ENCODE measurements at places on chromosomes 11 and 22. TPM values are rescaled to one million over a fixed set of nuclear protein-coding genes. Genes with fewer than 3 reads are reported as not detected.

- no peak for DNase-seq
Observed at GRCh38 chr22:29208502-29208862, 2.8 kb downstream of the EMID1 start.

GRCh38 chr11:56340289-56340688, 5.5 kb upstream of the OR8K1 start:
- no peak for DNase-seq

- no peak for DNase-seq
Observed at GRCh38 chr22:22196018-22196533, 48.5 kb upstream of the VPREB1 start.

GRCh38 chr11:35235936-35236666, 97.1 kb downstream of the CD44 start:
- no peak for DNase-seq

DNA sequence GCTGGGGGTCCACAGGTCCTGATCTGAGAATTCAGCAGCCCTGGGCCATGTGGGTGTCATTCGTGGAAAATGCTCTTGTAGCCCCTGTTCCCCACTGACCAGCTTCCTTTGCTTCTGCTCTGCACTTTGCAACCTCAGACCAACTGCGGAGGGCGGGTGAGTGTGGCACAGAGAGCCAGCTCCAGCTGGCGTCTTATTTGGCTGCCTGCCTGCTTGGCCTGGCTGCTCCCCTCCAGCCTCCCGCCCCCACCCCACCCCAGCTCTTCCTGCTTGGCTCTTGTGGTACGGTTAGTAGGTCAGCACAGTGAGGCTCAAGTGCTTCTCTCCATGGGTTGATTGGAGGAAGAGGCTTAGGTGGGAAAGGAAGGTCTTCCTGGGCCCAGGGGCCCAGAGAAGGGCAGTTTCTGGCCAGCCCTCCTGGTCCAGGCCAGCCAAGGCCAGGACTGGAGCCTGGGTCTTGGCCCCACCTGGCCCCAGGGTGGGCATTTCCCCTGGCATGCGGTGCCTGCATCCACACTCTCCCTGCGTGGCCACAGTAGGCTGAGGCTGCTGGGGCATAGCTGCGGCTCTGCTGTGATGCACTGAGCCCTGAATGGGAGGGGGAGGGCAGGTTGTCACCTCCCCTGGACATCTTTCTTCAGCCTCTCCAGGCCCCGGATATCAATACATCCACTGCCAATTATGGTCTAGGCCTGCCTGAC, 26.5 kb downstream of the MYO7A start:
- DNase-seq = no peak

DNA sequence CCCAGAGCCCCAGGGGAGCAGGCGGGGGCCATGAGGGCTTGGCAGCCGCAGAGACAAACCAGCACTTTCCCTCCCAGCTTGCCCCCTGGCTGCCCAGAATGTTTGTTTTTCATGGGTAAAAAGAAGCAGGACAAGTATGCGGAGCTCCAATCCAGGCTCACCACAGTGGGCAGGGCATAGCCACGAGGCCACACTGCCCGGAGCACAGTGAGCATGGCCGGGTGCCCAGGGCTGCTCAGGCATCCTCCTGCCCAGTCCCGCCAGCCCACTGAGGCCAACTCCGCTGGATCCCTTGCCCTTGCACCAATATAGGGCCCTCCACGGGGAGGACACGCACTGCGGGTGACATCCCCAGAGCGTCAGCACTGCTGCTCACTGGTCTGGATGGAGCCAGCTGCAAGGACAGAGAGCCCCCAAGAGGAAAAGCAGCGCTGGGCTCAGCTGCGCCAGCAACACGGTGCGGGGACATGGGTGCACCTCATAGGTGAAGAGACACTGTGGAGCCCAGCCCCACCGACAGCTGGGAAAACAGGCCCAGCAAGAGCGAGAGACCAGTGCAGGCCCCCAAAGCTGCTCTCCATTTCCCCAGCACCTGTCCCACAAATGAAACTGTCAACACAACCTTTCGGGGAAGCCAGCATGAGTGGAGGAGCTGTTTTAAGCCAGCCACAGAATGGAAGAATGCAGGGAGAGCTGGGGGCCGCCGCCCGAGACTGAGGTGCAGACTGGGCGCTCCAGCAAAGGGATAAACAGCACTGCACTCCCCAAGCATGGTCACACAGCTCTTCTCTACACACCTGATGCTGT, 24.8 kb downstream of the ARVCF start:
- DNase-seq = no peak

GRCh38 chr22:24315367-24315966, 44.8 kb downstream of the SPECC1L start:
- DNase-seq = no peak

DNA sequence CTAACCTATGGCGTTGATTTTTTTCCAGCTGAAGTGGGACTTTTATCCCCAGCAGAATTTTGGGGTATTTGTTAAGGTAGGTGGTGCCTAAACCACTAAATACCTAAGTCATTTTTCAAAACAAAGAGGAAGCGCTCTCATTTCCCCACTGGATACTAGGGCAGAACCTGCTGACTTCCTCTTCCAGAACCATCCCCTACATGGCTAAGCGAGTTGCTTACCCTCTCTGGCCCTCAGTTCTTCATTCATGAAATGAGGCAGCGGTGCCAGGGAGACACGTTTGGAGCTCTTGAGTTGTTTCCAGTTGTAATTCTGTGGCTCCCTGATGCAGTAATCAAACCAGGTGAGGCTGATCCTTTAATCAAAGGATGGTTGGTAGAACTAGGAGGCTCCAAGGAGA, 10.0 kb upstream of the MTMR3 start:
- DNase-seq = no peak

- DNase-seq = no peak
Observed at GRCh38 chr22:36682811-36683210, 20.7 kb downstream of the CACNG2 start.

GRCh38 chr11:133892584-133893380, 47.5 kb upstream of the SPATA19 start:
- no peak for DNase-seq

DNA sequence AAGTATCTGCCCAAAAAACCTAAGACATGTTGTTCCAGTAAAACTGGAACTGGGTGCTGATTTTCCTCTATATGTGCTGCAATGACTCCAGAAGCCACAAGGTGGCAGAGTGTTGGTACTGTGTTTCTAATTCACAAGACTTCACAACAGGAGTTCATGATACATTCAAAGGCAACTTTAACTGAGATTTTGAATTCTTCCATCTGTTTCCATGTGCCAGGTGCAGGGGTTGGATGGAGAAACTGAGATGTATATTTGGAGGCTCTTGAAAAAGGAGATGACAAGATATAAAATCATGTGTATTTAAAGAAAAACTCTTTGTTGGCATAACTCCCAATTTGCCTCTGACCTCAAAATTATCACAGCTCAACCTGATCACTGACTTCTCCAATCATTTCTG, 1098.6 kb upstream of the CCDC90B start:
- peak; percentile 59 for DNase-seq

DNA sequence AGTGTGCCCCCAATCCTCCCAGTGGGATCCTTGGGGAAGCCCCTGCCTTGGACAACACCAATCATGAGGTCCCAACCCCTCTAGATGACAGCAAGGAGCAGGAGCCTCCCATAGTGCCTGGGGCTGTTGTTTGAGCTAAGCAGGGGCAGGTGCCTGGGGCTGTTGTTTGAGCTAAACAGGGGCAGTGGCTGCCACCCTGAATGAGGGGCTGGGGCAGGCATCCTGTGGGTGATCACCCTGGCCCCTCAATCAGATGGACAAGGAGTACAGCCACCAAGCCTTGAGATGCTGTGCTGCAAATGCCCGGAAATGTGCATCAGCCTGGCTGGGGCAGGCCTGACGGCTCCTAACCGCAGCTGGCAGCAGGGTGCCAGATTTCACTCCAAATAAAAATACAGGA, 66.7 kb downstream of the MYEOV start:
- peak; percentile 30 for DNase-seq

- no peak for DNase-seq
Observed at GRCh38 chr11:102559839-102560238, 29.3 kb upstream of the MMP7 start.

DNA sequence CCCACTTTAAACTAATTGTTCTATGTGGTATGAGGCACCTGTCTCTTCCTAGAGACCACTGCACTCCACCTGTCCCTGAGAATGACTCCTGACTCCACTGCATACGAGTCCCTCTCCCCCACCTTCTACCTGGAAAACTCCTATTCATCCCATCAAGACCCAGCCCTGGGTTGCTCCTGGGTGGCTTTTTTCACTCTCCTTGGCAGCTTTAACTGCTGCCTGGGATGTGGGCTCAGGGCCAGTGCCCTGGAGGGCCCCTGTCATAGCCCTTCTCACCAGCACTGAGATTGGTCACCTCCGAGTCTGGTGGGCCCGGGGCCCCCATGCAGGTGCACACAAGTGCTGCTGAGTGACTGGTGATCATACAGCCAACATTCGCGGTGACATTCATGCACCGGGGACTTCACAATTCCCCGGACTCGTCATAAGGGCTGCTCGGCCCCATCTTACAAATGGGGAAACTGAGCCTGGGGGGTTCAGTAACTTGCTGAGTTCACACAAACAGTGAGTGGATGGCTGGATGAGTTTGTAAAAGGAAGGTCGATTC, 25.9 kb upstream of the TOLLIP start:
- no peak for DNase-seq

GRCh38 chr11:78048561-78048960, 15.1 kb upstream of the THRSP start:
- no peak for DNase-seq

- DNase-seq = no peak
Observed at GRCh38 chr11:79434283-79434682, 6.5 kb downstream of the TENM4 start.

- DNase-seq = no peak
Observed at GRCh38 chr11:100501450-100501849, 185.6 kb upstream of the ARHGAP42 start.

- no peak for DNase-seq
Observed at GRCh38 chr11:125329786-125330185, 165.2 kb downstream of the PKNOX2 start.

- no peak for DNase-seq
Observed at GRCh38 chr22:38243007-38243765, 29.6 kb downstream of the TMEM184B start.

DNA sequence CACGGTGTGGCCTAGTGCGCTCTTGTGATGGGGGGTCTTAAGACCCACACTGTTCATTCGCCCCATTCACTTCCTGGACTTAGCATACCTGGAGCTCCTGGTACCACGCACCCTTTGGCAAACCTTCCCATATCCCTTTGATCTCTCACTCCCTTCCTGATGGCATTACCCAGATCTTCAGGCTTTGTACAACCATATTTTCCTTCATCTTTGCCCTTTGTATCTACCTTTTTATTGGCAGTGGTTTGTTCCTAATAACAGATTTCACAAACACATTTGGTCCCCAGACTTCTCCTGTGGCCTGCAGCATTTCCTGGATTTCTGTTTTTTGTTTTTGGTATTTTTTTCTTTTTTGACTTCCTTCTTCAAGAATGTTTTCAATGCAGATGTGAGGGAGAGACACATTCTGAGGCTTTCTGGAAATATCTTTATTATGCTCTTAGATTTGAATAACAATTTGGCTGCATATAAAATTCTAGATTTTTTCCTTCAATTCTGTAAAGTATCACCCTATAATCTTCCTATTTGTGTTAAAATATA, 16.1 kb upstream of the IFITM3 start:
- DNase-seq = peak; percentile 28

- DNase-seq = no peak
Observed at GRCh38 chr11:45362636-45363035, 76.5 kb upstream of the SYT13 start.

DNA sequence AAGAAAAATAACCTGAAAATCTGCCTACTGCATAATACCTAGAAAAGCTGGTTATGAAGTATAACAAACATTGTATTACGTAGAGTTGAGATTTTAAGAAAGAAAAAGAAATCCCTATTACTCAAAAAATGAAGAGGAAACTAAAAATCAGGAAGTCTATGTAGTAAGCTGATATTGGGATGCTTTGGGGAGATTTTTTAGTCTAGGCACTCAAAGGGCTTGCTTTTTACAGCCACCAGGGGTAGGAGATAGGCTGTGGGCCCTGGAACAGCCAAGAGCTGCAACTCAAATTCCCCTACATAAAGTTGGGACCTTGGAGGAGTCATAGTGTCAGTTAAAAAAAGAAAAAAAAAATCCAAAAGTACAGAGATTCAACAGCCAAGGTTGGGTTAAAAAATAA, 90.4 kb downstream of the RELT start:
- no peak for DNase-seq

DNA sequence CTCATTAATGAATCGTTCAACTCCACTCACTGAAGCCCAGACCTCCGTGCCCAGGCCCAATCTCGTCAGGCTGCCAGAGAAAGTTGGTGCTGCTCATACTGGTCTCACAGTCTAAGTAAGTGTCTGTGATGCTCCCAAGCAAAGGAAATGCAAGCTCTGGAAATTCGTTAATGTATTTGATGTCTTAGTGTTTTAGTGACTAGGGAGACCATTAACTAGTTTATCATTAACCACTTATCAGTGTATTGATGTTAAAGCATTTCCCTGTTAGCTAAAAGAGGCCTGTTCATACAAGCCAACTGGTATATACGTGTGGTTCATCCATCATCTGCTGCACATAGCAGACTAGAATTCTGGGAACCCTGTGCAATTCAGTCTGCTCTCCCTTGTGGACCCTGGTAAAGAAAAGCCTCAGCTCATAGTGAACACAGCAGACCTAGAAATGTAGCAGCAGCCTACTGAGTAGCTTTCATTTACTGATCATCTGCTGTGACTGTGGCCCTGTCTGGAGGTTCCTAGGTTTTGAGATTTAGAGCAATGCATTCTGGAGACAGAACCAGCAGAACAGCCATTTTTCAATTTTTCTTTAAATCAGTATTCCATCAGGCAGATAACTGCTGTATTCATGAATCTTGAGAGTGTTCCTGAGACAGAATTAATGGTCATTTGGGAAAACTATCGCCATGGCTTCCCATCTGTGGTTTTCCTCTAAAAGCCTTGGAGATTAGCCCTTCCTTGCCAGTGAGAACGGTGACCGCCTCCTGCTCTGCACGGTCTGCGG, 15.7 kb upstream of the AIFM3 start:
- no peak for DNase-seq

- no peak for DNase-seq
Observed at GRCh38 chr22:39306456-39307361, 12.7 kb downstream of the RPL3 start.

GRCh38 chr22:33798401-33798800, 121.9 kb downstream of the LARGE1 start:
- no peak for DNase-seq

DNA sequence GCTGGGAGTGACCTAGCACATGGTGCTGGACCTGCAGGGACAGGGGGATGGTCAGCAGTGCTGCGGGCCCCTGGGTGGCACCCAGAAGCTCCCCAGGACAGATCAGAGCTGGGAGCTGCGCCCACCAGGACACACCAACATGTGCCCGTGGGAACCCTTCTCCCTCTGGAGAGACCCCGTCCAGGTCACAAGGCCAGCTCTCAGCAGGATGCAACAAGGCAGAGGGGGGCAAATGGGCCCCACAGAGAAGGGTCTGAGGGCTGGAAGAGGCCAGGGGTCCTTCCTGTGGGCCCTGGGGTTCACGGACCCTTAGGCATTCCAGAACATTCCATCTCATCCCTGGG, 6.2 kb downstream of the DUSP8 start:
- DNase-seq = no peak

GRCh38 chr11:16945671-16946469, 68.3 kb downstream of the PLEKHA7 start:
- DNase-seq = peak; percentile 69

GRCh38 chr11:132078264-132079076, 708.1 kb downstream of the NTM start:
- no peak for DNase-seq

- DNase-seq = no peak
Observed at GRCh38 chr11:96367342-96367741, 22.4 kb downstream of the CCDC82 start.

TCN2 gene
- total RNA-seq = 21.6 TPM

APOL5 gene
- not detected for total RNA-seq
